ENCODE measurements at places on chromosomes 1 and 21.
A peak's percentile ranks its signal among the peaks of the same experiment; 100 is the strongest.

GRCh38 chr1:179872558-179872957, 5.0 kb downstream of the TOR1AIP2 start:
- no peak for DNase-seq

DNA sequence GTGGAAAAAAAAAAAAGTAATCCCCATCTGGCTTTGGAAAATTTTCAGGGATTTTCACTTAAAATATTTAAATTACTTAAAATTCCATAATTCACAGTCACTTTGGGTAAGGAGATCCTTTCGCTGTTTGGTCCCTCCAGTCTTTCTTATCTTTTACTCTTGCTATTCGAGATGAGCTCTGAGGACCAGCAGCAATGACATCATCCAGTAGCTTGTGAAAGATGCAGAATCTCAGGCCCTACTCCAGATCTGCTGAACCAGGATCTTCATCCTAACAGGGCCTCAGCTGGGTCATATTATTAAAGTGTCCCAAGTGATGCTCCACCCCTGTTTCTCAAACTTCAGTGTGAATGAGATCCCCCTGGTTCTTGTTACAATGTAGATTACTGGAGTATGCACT, 46.9 kb upstream of the PLXNA2 start:
- no peak for DNase-seq

- no peak for DNase-seq
These were observed 31.6 kb downstream of the KRTAP20-3 start for GRCh38 chr21:30674312-30674711.

DNA sequence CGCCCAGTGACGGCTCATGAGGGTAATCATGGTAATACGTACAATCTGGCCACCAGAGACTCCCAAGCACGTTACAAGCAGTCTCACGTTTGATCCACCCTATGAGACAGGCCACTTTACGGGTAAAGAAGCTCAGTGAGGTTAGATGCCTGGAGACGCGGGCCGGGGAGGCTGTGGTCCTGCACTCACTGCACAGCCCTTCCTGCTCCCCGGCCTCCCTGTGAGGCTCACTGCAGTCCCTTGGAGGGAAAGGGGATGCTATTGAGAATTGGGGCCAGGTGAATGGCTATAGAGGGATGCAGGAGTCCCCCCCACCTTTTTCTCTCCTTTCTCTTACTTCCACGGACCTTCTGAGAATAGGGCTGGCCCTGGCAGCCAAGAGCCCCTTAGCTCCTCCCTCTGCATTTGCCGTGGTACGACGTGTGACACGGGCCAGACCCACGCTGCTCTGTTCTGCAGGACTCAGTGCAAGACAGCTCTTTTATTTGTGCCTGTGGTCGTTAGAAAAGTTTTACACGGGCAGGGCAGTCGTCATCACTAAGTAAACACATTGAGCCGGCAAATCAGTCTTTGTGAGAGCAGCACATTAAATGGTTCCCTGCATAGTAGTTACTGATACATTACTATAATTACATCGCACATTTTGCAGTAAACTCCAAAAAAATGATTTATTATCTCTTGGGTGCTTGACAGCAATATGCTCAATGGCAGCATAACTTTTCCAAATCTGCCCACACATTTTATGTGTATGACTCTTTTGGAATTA, 18.8 kb downstream of the KIF26B start:
- no peak for DNase-seq

DNA sequence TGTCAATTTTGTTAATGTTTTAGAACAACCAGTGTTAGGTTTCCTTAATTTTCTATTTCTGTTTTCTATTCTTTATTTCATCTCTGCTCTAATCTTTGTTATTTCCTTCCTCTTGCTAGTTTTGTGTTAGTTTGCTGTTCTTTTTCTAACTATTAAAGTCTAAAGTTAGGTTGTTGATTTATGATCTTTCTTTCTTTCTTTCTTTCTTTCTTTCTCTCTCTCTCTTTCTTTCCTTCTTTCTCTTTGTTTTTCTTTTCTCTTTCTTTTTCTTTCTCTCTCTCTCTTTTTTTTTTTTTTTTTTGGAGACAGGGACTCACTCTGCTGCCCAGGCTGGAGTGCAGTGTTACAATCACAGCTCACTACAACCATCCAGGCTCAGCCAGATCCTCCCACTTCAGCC, 17.4 kb upstream of the KLF18 start:
- DNase-seq = no peak

GRCh38 chr1:222813866-222814535, 838 bp upstream of the DISP1 start:
- DNase-seq = no peak

- DNase-seq = no peak
These were observed 759 bp downstream of the GPR157 start for GRCh38 chr1:9128166-9128519.

DNA sequence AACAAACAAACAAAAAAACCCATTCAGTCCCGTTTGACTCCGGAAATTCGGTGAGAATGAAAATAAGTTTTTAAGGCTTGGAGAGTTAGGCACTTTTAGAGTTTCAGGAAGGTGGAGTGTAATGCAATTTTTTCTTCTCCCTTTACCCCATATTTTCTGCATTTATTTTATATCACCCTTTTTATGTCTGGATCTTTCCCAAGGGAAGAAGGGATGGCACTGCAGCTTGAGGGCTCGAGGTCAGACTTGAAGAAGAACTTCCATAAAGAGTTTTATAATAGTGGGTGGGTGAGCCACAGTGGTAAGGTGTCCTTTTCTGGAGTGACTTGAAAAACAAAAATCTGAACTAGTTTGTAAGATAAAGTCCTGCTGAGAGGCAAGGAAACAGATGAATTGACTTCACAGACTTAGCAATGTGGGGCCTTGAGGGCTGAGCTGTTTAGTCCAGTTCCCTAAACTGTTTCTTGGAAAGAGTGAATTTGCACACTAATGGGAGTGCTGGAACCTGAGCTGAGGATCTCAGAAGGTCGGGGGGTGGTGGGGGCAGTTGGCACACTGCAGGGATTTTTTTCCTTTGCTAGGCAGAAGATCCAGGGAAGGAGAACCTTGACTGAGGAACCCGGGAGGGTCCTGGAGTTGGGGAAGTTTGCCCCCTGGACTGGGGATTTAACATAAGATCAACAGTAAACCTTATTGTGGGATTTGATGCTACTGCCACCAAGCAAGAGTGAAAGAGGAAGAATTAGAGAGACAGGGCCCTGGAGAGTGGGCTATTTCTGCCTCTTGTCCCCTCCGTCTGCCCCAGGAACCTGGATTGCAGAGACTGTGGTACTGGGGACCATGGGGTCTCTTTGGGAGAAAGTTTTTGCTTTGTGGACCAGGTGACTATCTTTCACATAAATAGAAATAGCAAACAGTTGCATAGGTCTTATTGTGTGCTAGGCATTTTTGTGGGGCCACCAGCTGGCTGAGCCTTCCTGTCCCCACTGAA, 1.8 kb upstream of the MEX3A start:
- no peak for DNase-seq

GRCh38 chr1:112674986-112675727, 698 bp downstream of the MOV10 start:
- peak; percentile 10 for DNase-seq

DNA sequence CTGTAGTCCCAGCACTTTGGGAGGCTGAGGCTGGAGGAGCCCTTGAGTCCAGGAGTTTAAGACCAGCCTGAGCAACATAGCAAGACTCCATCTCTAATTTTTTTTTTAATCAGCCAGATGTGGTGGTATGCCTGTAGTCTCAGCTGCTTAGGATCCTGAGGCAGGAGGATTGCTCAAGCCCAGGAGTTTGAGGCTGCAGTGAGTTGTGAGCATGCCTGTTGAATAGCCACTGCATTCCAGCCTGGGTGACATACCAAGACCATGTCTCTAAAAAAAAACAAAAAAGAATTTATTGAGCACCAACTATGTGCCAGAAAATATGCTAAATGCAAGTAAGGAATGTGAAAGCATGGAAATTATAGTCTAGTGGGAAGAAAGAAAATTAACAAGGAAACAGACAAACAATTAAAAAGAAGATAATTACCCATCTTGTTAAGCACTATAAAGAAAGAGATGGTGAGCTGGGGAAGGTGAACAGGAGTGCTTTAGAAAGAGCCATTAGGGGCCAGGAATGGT, 104.0 kb upstream of the ZNF678 start:
- DNase-seq = no peak

GRCh38 chr1:210428696-210429095, 100.0 kb downstream of the HHAT start:
- no peak for DNase-seq
